Activated CD8-positive, alpha-beta T cell treated with anti-CD3 and anti-CD28 coated beads for 36 hours (primary cell): ENCODE measurements at places on chromosomes 11 and 22. TPM values are rescaled to one million over a fixed set of nuclear protein-coding genes. Genes with fewer than 3 reads are reported as not detected.

- DNase-seq: no peak
Measured at GRCh38 chr22:26570115-26570514, 19.8 kb downstream of the TPST2 start.

GRCh38 chr11:47355283-47356128 lies 3.0 kb upstream of the MYBPC3 start:
- peak; percentile 71 for DNase-seq

DNA sequence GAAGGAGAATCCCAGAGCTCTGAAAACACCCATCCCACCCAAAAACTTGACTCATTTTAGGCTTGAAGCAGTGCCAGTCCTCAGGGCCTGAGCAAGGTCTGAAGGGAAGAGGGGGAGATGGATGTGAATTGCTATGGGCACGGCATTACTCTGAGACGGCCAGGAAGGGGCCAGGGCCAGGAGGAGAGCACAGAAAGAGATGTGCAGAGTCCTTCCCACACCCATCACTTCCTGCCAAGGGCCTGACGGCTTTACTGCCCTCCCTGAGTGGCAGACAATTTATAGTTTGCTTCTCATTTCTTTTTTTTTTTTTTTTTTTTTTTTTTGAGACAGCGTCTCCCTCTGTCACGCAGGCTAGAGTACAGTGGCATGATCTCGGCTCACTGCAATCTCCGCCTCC lies 22.5 kb downstream of the TAB1 start:
- no peak for DNase-seq

- no peak for DNase-seq
Measured at GRCh38 chr22:27387561-27387960, 414.0 kb downstream of the MN1 start.

GRCh38 chr11:102448869-102449224 lies 3.7 kb downstream of the TMEM123 start:
- DNase-seq: no peak

DNA sequence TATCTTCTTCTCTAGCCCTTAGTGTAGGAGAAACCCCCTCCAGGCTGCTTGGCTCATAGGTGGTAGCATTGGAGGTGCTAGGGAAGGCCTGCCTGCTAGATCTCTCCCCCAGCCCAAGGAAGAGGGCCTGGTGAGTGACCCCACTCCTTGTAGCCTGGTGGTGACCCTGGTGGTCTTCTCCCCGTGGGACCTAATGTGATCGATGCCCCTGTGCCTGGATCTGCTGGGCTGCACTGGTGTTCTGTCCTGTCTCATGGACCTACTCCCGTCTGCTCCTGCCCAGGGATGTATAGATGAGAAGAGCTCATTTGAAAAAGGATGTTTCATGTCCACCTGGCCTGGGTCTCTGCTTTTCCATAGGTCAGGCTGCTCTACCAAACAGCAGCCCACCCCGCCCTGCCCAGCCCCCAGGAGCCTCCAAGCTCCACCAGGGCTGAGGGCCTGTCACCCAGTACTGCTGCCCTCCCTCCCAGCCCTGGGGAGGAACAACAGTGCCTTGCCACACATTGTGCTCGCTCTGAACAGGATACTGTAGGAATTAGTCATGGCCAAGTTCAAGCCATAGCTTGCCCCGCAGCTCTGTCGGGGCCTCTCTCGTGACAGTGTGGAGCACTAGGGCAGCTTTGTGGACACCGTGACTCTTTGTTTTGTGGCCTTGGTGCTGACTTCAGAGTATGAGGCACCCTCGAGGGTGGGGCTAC lies 19.7 kb downstream of the SLC37A2 start:
- no peak for DNase-seq

GRCh38 chr11:61918251-61918937 lies 1.0 kb upstream of the RAB3IL1 start:
- DNase-seq: no peak

DNA sequence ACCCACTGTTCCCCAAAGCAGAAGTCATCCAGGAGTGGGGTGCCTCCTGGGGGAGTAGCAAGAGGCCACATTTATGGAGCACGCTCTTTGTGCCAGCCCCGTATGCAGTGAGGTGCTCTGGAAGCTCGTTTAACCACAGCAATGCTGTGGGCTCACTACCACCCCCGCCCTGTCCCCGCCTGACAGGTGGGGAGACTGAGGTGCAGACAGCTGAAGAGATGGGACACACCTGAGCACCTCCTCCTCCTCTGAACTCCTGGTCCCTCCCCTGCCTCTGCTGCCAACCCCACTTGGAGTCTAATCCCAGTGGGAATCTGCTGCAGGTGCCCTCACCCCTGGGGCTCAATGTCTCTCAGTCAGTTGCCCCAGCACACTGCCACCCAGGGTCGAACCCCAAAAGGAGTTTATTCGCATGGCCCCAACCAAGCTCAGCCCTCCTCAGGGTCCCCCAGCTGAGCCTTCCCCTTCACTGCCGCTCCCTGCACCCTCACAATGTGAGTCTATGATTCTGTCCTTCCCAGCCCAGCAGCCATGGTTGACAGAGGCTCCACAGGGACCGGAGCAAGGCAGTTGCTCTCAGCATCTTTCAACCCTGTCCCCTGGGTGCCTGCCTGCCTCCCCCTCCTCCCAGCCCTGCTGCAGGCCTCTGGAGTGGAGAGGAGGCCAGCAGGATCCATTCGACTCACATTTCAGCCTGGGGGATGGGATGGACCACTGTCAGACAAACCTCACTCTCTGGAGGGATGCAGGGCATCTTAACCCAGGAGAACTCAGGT lies 13.3 kb upstream of the BCR start:
- DNase-seq: no peak

DNA sequence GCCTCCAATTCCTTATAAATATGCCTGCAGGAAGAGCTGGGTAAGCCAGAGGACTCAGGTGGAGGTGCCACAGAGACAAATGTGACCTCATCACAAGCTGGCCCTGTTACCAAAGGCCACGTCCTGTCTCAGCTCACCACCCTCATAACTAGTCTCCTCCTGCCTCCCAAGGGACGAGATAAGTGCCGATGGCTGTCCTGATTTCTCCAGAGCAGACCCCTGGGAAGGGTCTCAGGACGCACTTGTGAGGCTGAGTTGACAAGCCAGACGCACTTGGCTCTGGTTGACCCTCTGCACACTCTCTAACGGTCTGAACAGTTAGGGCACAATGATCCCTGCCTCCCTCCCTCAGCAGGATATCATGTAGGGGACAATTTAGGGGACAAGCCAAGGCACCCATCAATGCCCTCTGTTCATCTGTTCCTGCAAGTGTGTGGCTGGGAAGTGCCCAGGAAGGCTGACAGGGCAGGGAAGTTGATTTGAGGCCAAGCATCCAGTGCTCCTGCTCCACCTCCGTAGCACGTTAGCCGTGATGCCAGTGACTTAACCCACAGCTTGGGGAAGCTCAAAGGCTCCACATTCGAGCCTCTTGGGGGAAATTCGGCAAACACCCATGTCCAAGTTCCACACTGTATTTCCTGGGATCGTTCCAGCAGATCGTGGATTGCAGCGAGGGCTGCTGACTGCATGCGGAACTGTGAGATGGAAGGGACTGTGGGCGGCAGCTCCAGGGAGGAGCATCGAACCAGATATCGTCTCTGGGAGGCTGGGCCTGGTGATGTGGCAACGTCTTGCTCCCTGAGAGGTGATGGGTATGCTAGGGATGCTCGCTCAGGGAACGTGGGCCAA lies 2.8 kb downstream of the SMIM38 start:
- DNase-seq: no peak

DNA sequence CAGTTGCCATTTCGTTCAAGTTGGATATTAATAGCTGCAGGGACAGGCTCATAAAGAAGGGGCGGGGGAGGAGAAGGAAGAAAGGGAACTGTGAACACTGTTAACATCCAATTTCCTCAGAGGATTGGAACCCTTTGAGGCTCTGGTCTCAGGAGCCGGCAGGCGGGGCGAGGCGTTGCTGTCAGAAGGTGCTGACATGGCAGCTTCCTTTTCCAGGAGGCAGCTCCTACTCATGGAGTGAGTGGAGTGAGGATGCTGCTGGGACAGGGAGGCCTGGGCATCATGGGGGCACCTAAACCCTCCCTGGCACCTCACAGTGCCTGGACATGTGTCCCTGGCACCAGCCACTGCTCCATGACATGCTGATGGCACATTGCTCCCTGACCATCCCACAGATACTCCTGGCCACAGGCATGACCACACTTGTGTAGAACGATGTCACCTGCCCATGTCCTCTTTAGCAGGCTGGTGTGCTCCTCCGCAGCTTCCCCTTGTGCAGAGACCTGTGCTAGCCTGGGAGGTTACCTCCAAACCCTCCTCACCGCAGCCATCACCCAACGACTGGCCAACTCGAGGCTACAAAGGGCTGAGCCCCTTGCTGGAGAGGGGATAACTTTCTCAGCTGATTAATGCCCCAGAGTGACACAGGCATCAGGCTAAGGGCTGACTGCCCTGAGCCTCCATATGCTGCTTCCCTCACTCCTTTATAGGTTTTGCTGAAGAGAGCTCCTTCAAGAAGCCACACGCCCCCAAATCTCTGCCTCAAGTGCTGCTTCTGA lies 79.6 kb upstream of the NECTIN1 start:
- no peak for DNase-seq

GRCh38 chr11:119323532-119324033 lies 6.7 kb upstream of the MCAM start:
- peak; percentile 94 for DNase-seq

GRCh38 chr11:44593251-44593650 lies 27.8 kb downstream of the CD82 start:
- DNase-seq: no peak

GRCh38 chr11:35214792-35215193 lies 75.8 kb downstream of the CD44 start:
- peak; percentile 74 for DNase-seq

- DNase-seq: peak; percentile 46
Measured at GRCh38 chr11:44899959-44900358, 50.7 kb downstream of the TP53I11 start.

DNA sequence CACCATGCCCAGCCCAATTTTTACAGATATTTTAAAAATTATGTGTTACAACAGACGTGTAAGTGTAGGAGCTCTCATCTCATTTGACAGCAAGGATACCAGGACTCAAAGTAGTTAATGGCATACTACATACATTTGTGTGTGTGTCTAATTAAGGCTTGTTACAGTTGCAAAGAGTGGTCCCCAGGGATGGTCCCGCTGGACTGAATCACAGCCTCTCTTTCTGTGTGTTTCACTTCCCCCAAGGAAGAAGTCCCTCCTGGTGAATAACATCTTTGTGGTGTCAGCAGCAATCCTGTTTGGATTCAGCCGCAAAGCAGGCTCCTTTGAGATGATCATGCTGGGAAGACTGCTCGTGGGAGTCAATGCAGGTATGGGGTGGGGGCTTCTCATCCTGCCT lies 17.2 kb downstream of the SLC2A11 start:
- DNase-seq: no peak

DNA sequence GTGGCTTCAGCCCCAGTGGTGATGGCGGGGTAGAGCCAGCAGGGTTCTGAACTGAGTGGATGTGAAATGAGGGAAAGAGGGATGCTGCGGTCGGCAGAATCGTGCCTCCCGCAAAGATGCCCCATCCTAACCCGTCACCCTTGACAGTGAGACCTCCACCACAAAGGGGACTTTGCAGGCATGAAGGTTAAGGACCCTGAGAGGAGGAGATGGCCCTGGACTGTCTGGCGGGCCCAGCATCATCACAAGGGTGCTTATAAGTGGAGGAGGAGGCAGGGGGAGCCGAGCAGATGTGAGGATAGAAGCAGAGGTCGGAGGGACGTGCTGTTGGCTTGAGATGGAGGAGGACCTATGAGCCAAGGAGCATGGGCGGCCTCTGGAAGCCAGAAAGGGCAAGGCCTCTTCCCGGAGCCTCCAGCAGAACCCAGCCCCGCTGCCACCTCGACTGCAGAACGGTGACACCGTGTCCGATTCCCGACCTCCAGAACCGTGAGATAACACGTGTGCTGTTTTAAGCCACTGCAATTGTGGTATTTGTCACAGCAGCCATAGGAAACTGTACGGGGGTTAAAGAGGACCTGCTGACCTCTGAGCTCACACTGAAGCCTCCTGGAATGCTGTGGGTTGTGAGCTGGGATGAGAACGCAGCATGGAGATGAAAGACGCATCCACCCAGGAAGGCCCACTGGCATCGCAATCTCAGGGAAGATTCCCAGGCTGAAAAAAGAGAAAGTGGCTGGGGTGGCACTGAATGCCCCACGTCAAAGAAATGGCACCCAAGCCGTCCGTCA lies 10.9 kb downstream of the LINC01488 start:
- no peak for DNase-seq

DNA sequence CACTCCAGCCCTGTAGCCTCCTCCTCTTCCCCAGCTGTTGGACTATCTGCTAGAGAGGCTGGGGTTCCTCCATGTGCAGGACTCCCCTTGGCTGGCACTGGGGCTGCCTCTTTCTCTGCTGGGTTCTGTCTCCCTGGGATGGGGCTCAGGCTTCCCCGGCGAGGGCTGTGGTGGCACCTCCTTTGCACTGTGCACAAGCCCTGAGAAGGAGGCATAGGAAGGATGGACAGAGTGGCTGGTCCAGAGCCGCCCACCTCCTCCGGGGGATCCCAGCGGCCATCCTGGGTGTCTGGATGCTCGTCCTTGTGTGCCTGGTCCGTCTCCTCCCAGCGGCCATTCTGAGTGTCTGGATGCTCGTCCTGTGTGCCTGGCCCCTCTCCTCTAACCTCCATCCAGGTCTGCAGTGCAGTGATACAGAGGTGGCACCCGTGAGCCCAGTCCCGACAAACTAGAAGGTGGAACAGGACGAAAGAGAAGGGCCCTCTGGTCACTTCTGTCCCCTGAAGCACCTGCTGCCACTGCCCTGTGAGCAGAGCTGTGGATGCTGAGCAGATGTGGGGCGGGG lies 633.7 kb downstream of the BRD1 start:
- DNase-seq: no peak

DNA sequence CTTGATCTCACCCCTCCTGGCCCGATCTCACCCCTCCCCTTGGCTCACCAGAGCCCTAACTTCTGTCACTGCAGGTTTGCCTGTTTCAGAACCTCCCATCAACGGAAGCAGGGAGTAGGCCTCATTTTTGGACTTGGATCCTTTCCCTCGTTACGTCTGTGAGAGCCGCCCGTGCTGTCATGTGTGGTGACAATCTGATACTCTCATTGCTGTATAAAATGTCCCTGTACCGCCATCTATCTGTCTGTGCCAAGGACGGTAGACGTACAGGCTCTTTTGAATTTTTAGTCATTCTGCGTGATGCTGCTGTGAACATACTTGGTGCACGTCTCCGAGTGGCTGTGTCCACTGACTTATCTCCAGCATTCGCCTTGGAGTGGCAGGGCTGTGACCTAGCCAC lies 1163.1 kb downstream of the BRD1 start:
- DNase-seq: no peak

GRCh38 chr11:7639643-7640025 lies 33.7 kb downstream of the CYB5R2 start:
- no peak for DNase-seq

GRCh38 chr11:91513734-91514133 lies 710.9 kb upstream of the FAT3 start:
- DNase-seq: no peak

- DNase-seq: no peak
Measured at GRCh38 chr11:128532016-128532571, 55.3 kb downstream of the ETS1 start.

- DNase-seq: no peak
Measured at GRCh38 chr22:43470253-43470652, 58.4 kb downstream of the MPPED1 start.

CHRNA10 gene
- total RNA-seq: 1.0 TPM

CPT1A gene
- total RNA-seq: 17.5 TPM

TOM1 gene
- 16.2 TPM for total RNA-seq

BUD13 gene
- 28.6 TPM for total RNA-seq

FOLR2 gene
- total RNA-seq: not detected

MUC5AC gene
- not detected for total RNA-seq

MLC1 gene
- 1.5 TPM for total RNA-seq

OR10S1 gene
- total RNA-seq: not detected

PHF5A gene
- total RNA-seq: 65.2 TPM

CHST1 gene
- total RNA-seq: not detected

OR52L1 gene
- not detected for total RNA-seq

CCDC15 gene
- total RNA-seq: 4.2 TPM

ABCC8 gene
- not detected for total RNA-seq

FSHB gene
- total RNA-seq: not detected

GRAP2 gene
- 86.8 TPM for total RNA-seq
